Activated CD4-positive, CD25-positive, alpha-beta regulatory T cell treated with anti-CD3 and anti-CD28 coated beads, Interleukin-2, amount 50 U/mL, for 72 hours (primary cell): ENCODE measurements at places on chromosomes 5 and 9.
A peak's percentile ranks its signal among the peaks of the same experiment; 100 is the strongest.

DNA sequence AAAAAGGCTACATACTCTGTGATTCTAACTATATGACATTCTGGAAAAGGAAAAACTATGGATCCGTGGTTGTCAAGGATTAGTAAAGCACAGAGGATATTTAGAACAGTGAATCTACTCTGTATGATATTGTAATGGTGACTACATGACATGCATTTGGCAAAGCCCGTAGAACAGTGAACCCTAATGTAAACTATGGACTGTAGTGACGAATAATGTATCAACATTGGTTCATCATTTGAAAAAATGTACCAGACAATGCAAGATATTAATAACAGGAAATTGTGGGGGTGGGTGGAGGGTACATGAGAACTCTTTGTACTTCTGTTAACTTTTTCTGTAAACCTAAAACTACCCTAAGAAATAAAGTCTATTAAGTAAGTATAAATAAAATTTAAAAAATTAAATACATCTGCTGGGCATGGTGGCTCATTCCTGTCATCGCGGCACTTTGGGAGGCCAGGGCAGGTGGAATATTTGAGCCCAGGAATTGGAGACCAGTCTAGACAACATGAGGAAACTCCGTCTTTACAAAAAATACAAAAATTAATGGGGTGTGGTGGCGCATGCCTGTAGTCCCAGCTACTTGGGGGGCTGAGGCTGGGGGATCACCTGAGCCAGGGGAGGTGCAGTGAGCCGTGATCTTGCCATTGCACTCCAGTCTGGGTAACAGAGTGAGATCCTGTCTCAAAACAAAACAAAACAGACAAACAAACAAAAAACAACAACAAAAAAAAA is 101.7 kb upstream of the TBC1D2 start:
- no peak for DNase-seq

DNA sequence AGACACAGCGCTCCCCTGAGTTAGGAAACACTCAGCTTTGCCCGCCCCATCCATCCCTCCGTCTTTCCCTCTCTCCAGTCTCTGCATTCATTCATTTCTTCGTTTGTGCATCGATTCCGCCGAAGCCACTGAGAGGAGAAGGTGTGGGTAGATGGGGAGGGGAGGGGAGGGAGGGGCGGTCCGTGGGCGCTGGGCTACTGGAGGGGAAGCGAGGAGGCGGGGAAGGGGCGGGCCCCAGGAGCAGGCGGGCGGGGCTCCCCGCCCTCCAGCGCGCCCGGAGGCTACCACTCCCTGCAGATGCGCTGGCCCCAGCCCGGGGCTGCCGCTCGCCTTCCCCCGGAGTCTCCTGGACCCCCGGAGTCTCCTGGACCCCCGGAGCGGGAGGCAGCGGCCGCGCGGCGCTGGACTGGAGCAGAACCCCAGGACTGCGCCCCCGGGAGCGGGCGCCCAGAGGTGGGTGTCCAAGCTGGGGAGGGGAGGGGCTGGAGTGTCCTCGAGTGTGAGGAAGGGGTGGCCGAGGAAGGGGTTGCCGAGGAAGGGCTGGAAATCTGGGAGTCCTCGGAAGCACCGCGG is 159.5 kb downstream of the C9orf152 start:
- peak; percentile 85 for DNase-seq

GRCh38 chr9:114271556-114272510 is 51.1 kb upstream of the ORM1 start:
- DNase-seq: peak; percentile 50

DNA sequence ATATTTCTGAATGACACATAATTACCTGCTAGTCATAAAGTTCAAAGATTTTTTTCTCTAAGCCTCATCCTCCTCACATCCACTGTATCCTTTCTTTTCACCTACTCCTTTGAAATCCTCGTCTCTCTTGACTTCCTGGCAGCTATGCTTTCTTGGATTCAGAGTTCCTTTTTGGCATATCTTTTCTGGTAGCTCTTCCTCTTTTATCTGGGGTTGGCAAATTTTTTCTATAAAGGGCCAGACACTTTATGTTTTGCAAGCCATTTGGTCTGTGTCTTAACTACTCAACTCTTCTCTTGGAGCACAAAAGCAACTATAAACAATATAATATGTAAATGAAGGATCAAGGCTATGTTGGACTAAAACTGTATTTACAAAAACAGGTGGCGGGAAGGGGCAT is 197.5 kb downstream of the KIAA0825 start:
- DNase-seq: no peak

DNA sequence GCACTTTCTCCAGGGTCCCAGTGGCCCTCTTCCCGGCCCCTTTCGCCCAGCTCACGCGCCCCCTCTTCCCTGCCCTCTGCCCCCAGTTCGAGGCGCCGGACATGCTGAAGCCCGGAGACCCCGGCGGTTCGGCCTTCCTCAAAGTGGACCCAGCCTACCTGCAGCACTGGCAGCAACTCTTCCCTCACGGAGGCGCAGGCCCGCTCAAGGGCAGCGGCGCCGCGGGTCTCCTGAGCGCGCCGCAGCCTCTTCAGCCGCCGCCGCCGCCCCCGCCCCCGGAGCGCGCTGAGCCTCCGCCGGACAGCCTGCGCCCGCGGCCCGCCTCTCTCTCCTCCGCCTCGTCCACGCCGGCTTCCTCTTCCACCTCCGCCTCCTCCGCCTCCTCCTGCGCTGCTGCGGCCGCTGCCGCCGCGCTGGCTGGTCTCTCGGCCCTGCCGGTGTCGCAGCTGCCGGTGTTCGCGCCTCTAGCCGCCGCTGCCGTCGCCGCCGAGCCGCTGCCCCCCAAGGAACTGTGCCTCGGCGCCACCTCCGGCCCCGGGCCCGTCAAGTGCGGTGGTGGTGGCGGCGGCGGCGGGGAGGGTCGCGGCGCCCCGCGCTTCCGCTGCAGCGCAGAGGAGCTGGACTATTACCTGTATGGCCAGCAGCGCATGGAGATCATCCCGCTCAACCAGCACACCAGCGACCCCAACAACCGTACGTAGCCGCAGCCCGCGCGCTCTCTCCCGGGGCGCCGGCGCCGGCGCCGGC is 1.0 kb downstream of the PRDM6 start:
- DNase-seq: no peak

DNA sequence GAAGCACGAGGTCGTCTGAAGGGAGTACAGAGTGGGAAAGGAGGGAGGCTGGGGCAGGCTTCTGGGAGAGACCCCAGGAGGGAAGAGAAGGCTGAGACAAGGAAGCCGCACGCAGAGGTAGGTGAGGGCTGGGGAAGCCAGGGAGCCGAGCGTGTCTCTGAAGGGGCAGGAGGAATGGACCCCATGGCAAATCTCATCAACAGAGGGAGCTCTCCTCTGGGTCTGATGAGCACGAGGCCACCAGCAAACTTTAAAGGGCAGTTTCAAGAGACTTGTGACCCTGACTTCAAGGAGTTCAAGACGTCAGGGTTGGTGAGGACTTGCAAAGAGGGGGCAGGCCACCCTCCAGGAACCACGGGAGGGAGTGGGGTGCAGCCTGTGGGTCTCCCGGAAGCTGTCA is 326.2 kb upstream of the IRX2 start:
- no peak for DNase-seq

DNA sequence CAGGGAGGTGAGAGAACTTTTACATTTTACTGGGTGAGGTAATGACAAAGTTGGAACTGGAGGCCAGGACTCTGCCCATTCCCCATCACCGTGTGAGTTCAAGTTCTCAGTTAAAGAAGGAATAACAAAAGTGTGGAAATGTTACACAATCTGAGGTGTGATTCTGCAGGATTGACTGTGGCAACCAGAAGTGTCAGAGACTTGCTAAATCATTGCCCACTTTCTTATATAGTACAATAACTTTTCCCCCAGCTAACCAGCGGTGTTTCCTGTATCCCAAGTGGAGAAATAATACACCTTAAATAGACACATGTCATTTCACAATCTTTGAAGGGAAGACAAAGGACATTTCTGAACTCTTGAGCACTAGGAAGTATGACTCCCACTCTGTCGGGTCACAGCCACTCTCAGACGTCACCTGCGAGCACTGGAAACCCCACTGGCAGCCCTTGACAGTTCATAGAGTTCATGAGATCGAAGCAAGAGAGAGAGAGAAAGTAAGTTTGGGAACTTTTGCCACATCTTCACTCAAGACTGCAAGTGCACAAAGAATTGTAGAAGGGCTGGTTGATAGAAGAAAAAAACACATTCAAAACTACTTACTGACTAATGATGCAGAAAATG is 28.4 kb downstream of the PAX5 start:
- no peak for DNase-seq

DNA sequence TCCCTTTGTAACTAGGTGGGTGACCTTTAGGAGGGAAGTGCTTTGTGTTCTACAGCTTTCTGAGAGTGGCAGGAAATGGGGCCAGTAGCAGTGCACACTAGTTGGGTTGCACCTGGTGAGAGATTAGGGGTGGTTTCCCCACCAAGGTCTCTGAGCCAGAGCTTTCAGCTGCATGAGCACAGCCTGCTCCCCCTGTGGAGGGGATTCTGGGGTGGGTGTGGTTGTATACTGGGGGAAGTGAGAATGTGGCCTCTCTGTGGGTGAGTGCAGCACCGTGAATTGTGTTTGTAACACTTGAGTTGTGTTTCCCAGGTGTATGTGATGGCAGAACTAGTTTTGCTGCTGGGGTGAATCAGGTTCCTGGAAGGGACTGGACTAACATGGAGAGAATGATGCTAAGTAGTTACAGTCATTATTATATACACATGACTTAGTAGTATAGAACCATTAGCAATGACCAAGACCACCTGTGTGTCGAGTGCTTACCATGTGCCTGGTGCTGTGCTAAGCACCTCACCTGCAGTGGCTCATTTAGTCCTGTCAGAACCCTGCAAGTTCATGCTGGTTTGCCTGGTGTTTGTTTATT is 11.8 kb upstream of the CXXC5 start:
- DNase-seq: peak; percentile 66

DNA sequence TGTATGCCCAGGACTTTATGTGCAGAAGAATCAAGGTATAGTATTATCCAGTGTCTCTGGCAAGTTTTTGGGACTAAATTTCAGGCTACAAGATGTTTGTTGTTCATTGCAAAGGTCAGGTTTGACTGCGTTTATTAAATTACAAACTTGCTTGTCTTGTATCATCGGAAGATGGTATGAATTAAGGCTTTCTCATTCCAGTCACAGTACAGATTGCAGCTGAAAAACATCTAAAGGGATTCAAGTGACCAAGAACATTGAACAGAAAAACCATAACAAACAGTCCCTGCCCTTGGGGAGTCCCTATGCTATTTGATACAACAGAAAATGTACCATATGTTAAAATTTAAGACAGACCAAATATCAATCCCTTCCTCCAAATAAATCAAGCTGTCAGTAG is 244.7 kb upstream of the TNC start:
- no peak for DNase-seq

GRCh38 chr5:127957701-127958239 is 125.8 kb upstream of the SLC12A2 start:
- no peak for DNase-seq

GRCh38 chr5:93579692-93580062 is 1.3 kb downstream of the NR2F1-AS1 start:
- no peak for DNase-seq
